ENCODE measurements at places on chromosomes 13 and 19.

- peak; percentile 16 for DNase-seq
Measured at GRCh38 chr19:12034620-12035019, 859 bp downstream of the ZNF433 start.

DNA sequence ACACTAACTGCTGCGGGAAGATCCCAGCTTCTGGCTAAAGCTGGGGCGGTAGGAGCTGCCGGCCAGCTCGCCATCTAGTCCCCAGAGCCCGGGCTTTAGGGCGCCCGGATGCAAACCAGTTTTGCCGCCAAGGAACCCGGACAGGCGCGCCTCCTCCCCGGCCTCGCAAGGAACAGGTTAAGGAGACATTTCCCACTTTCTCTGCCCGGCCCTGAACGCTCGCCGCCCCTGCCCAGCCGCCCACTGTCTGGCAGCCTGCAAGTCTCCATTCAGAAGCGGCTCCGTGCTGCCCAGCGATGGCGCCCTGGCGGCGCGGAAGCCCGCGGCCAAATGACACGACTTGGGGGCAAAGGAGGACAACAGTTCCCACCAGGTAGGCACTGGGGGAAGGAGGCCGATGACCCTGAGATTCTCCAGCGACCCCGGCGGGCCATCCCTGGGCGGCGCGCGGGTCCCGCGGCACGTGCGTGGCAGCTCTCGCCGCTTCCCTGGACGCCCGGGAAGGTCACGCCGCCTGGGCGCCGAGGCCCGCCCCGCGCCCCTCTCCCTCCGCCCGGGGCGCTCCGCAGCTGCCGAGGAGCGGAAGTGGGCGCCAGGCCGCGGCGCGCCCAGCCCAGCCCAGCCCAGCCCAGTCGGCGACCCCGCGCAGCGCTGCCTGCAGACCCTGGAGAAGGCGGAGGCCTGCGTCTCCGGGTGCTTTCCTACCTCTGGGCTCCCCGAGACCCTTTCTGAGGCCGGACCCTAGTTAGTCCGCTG, 42.2 kb upstream of the HNRNPA1L2 start:
- peak; percentile 29 for DNase-seq

DNA sequence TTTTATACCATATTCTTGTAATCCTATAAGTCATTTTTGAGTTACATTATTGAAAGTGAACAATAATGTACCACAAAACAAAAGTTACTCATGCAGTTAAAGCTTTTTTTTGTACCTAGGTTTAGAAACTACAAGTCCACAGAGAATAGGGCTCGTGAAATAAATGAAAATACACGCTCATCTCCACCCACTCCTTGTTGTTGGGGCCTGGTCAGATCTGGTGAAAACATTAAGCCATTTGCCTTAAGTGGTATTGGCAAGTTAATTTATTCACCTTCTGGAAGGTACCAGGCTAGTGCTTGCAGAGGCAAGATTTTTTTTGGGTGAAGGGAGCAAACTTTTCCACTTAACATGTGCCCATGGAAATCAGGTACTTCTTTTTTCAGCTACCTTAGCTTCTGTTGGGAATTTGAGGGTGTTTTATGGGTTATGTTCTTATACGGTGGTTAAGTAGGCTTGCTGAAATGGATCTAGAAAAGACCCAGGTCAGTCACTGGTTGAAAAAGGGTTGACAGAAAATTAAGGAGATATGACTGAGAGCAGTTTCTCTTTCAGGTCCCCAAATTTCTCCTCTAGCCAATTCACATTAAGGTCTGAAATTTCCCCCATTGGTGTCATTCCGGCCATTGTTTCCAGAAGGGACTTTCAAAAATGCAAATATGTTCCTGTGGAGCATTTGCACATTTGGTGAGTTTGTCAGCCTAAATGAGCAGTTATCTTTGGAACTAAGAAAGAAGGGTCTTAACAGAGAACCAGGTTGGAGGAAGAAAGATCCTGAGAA, 143.3 kb downstream of the KCNRG start:
- no peak for DNase-seq

GRCh38 chr13:106565127-106565775, 2.7 kb downstream of the ARGLU1 start:
- no peak for DNase-seq

GRCh38 chr19:4012092-4012974, 4.8 kb downstream of the PIAS4 start:
- no peak for DNase-seq

- no peak for DNase-seq
Measured at GRCh38 chr19:41551212-41551610, 24.8 kb upstream of the CEACAM21 start.

DNA sequence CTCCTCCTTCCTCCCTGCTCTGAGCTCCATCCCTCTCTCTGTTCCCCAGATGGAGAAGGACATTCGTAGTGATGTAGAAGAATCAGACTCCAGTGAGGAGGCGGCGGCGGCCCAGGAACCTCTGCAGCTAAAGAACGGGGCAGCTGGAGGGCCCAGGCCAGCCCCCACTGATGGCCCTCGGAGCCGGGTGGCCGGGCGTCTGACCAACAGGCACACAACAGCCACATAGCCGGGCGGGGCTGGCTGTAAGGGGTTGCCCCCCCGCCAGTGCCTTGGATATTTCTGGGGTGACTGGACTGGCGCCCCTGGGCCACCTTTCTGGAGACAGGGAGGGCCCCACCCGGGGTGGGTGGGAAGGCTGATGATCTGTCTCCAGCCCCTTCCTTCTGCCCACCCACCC, 46.3 kb downstream of the CD320 start:
- no peak for DNase-seq

DNA sequence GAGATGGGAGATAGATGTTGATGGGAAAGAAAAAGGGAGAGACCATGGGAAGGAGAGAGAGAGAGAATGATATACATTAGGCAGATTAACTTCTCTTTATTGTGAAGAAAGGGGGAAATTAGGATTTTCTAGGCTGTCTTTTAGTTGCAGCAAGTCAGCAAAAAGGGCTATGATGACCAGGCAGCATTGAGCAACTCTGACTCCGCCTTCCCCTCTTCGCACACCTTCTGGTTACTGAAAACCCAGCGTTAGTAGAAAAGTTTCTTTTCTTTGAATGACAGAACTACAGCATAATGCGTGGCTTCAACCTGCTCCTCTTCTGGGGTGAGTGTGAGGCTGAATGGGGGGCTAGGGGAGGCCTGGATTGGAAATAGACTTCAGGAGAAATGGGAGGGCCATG, at the start of gene ADGRE1:
TSS of gene ADGRE1 (plus strand) at position 264 of the 400 bp plus-strand sequence. CDS start at position 294, 30 bp downstream.
- no peak for DNase-seq

GRCh38 chr13:79692846-79693245, 211.9 kb downstream of the NDFIP2 start:
- DNase-seq, result no peak

DNA sequence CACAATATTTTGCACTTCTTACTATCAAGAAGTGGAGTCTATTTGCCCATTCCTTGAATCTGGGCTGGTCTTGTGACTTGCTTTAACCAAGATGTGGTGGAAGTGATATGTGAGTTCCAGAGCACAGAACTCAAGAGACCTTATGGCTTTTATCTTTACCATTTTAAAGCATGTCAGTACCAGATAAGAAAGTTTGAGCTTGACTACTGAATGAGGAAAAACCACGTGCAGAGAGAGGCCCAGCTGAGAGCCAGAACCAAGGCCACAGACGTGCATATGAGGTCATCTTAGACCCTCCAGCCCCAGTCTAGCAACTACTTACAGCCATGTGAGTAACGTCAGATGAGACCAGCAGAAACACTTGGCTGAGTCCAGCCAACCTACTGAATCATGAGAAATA, 6.3 kb upstream of the CDK8 start:
- DNase-seq, result no peak

DNA sequence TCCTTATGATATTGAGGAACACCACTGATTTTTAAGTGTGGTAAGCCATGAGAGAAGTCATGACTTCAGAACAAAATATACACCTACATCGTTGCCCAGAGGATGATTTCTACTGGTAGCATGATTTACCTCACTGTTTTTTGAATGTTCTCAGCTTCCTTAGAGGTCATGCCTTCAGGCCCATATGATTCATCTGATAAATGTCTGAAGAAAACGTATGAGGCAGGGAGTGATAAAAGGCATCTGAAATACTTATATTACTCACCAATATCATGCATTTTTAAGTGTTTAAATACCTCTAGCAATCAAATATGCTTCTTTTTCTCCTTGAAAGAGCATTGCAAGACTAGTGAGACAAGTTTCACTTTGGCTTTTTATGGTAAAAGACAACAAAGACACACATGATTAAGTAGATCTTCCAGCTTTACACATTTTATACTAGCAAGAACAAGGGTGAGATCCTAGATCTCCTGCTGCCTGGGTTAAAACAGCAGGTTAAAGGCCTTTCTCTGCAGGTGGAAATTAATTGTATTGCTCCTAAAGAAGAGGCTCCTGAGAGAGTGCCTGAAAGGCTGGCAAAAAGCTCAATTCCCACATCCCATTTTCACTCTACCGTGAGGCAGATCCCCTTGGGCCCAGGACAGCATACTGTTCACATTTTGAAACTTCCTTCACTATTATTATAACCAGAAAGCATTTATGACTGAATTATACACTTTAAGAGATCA, 432.4 kb downstream of the SLITRK1 start:
- DNase-seq, result no peak

GRCh38 chr19:10089801-10090375, 3.8 kb downstream of the SHFL start:
- DNase-seq, result no peak

DNA sequence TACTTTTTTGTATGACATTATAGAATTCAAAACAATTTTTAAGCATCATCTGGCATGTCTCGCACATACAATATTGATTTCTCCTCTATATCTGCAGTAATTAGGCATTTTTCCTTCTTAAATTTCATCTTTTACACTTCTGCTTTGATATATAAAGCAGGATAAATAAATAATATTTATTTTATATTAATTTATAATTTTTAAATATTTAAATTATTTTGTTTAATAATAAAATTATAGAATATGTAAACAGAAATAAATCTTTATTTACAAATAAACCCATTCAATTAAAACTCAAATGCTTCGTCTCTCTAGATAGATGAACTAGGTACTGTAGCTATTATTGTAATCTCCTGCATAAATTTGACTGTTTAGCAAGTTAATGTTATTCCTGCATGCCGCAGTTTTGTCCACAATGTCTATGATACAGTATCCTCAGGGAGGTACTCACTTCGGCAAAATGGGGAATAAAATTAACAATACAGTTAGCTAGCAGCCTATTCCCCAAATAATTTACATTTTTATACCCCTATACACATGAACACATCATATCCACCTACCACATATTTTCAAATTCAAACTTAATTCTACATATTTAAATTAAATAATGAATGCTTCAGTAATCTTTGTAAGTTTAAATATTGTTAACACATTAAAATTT, 473.6 kb upstream of the SLC10A2 start:
- no peak for DNase-seq

GRCh38 chr19:29267701-29268100, 54.8 kb upstream of the UQCRFS1 start:
- DNase-seq, result no peak

DNA sequence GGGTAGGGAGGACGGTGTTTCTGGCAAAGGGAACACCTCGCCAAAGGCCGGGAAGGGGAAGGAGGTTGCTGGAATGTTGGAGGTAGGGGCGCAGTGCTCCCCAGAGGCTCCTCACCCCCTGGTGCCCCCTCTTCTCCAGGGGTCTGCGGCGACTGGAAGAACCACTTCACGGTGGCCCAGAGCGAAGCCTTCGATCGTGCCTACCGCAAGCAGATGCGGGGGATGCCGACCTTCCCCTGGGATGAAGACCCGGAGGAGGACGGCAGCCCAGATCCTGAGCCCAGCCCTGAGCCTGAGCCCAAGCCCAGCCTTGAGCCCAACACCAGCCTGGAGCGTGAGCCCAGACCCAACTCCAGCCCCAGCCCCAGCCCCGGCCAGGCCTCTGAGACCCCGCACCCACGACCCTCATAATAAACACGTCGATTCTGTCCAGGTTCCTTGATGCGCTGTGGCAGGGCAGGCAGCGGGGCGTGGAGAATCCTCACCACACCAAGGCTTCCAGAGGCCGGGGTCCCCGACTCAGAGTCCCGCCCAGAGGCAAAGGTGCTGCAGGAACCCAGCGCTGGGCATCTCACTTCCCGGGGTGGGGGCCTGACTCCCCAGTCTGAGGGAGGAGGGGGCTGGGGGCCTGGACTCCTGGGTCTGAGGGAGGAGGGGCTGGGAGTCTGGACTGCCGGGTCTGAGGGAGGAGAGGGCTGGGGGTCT, 7.4 kb upstream of the SPACA4 start:
- DNase-seq, result no peak

Measured in brain (organoid and tissue), 16 donors.